ENCODE measurements at places on chromosomes 3 and 15. TPM values are rescaled to one million over a fixed set of nuclear protein-coding genes. Genes with fewer than 3 reads are reported as not detected.

GRCh38 chr3:152508705-152509104 is 240.0 kb downstream of the MBNL1 start:
- no peak for DNase-seq

The WNT7A gene
- not detected for total RNA-seq

The POPDC2 gene
- total RNA-seq: 586 TPM

The CLEC3B gene
- total RNA-seq: 68.0 TPM

The SHC4 gene
- 2.4 TPM for total RNA-seq

GRCh38 chr3:8488877-8489276 is 12.7 kb upstream of the LMCD1 start:
- no peak for DNase-seq

DNA sequence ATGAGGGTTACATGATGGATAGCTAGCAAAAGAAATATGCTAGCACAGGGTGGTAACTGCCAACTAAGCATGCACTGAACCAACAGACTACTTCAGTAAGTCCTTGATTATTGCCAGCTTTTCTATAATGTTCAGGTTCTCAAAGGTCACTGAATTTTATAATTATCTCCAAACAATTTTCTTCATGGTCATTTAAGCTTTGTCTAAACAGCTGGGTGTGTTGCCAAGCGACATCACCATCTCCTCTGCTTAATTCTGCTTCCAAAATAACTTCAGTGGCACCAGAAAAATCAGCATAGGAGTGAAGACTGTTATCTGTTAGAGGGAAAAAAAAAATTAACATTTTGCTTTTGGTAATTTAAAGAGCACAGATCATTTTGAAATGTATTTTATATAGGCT is 54.6 kb upstream of the TOP2B start:
- DNase-seq: no peak

- no peak for DNase-seq
Observed at GRCh38 chr3:31096661-31097395, 202.4 kb upstream of the GADL1 start.

DNA sequence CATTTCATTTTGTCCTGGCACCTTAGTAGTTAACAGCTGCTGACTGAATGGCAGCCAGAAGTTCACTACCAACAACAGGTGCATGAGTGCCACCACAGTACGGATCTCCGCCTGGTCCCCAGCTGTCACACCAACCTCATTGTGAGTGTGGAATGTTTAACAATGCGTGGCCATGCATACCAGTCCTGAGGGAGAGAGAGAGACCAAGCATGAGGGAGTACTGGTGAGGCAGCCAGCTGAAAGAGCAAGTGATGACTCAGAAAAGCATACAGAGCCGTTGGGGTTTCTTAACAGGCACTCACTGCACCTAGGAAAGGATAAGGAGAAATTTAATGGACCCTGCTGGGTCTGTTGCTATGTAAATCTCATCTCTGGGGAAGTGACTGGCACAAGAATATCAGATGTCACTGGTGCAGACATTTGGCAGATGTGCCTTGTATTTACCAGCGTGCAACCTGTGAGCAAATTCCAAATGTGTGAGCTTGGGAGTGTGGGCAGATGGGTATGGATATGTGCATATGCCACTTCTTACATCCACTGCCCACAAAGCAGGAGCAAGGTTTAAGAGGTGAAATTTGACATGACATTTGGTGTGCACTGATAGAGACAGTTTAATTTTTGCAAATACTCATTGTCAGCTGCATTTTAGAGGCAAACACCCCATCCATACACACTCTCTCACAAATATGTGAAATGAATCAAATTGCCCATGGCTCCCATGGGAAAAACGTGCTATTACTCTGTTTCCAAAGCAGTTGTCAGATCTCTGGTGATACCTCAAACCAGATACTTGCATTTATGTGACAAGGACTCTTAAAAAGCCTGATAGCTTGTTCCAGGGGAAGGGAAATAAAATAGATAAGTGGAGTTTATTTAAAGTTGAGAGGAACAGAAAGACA is 245.2 kb upstream of the ARPP21 start:
- no peak for DNase-seq

GRCh38 chr15:100723315-100723801 is 121.0 kb downstream of the ASB7 start:
- DNase-seq: no peak

- DNase-seq: no peak
Observed at GRCh38 chr15:99132122-99132521, 27.2 kb downstream of the SYNM start.

The CCRL2 gene
- total RNA-seq: 1.4 TPM

DNA sequence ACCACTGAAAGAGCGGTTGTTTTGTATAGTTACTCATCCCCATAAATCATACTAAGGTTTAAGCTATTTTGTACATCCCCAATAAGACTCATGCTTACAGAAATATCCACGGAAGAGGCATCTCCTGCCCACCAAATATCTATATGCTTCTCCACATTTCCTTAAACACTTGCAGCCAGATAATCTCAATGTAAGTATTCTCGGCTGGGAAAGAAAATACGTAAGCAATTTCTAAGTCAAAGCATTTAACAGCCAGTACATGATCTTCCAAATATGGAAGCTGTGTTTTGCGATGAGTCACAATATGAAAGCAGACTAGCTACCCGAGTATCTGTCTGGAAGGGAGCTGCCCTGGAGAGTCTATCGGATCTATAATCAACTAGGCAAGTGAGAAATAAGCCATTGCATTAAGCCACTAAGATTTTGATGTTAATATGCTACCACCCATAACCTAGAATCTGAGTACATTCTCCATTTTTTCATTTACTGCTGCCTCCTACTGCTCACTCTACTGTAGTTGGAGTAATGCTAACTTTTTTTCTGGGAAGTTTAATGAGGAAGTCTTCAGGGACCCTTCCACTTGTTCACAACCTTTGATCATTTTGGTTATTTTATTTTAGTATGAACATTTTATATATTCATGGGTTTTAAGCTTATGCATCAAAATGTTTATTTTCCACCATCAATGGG is 26.9 kb upstream of the ZMAT3 start:
- no peak for DNase-seq

DNA sequence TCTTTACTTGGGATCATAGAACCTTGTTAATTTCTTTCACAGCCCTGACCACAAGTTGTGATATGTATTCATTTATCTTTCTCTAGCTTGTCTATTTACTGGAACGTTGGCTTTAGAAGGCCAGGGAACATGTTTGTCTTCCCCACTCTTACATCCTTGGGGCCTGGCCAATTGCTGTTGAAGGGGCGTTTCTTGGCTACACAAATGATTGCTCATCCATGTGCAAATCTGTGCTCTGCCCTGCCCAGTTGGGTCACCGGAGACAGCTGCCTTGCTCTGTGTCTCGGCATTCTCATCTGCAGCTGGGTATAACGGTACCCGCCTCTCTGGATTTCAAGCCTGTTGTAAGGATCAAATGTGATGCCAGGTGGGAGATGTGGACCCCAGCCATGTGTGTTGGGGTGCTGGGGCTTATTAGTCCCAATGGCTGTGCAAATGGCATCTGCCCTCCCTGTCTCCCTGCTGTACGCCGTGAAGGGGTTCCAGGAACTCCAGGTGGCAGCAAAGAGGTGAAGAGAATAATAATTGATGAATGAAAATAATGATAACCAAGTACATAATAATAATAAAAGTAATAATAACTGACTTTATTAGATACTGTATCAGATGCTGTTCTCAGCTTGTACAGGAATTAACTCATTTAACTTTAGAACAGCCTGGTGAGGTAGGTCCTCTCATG is 24.0 kb upstream of the TLE3 start:
- DNase-seq: peak; percentile 66

- no peak for DNase-seq
Observed at GRCh38 chr3:44880284-44880683, 5.9 kb downstream of the TGM4 start.

GRCh38 chr15:62624547-62625378 is 417.8 kb upstream of the TPM1 start:
- DNase-seq: no peak

DNA sequence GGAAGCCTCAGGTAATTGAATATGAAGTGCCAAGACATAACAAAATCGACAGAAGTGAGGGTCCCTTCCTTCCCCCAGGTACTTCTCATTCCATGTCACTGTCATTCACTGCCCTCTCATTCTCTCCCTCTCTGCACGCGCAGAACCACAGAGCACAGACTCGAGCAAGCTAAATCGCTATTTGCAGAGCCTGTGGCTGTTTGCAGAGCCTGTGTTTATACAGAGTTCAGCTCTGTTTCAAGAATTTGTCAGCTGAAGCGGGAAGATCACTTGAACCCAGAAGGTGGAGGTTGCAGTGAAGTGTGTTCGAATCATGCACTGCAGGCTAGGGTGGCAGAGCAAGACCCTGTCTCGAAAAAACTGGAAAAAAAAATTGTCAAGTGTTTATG is 2.5 kb downstream of the VILL start:
- DNase-seq: no peak

DNA sequence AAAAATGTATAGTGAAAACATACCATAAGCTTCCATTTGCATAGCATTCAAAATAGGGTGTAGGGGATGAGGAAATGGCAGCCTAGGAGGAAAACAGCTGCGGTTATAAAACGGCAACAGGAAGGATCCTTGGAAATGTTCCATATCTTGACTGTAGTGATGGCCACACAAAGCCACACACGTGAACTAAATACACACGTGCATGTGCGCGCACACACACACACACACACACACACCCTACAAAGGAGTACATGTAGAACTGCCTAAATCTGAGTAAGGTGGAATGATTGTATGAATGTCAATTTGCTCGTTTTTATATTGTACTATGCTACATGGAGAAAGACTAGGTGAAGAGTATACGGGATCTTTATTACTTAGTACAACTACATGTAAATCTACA is 3.9 kb upstream of the IREB2 start:
- DNase-seq: no peak

DNA sequence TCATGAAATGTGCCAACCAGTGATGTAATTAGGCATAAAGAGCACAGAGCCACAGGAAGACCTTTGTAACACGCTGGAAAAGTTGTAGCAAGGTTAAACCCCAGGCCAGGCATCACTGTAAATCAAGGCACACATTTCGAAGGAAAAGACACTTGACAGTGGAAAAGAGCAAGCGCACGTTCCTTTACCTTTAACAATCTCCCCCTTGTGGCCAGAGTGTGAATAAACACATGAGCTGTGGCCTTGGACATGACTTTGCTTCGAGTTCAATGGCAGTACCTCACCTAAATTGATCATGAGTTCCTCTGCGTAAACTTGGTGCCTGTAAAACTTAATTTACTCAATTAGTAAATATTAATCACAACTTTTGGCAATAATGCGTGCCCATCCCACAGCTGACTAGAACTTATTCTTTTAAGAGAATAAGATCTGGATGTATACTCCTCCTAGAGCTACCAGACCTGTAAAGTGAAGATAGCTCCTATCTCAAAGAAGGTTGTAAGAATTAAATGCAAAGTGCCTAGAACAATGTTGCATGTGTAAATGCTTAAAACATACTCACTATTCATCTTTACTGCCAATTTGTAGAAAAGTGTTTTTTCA is 757.0 kb upstream of the NECTIN3 start:
- DNase-seq: no peak

The ANKRD34C gene
- not detected for total RNA-seq

The TGM5 gene
- not detected for total RNA-seq

- DNase-seq: no peak
Observed at GRCh38 chr3:169929830-169930519, 18.6 kb downstream of the SAMD7 start.

DNA sequence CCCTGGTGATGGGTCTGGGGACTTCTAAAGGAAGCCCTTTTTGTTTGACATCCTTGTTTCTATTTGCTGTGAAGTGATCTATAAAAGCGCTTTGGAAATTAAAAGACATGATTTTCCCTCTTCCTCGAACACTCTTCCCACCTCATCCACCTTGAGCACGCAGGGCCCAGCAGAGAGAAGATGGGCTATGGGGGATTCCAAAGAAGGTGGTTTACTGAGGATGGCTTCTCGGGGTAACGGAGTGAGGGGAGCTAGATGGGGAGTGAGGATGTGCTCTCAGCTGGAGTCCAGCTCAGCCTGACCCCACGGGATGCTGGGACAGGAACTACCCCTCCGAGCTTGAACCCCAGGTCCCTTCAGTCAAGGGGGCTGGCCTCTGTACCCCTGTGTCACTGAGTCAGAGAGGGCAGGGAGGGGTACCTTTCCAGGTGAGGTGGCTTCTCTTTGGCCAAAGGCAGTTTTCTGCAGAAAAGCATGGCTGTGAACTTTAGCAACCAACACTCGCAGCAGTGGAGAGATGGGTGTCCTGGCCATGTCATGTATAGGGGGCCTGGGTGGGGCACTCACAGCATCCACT is 180.7 kb upstream of the SMAD3 start:
- DNase-seq: no peak

- DNase-seq: no peak
Observed at GRCh38 chr3:193744822-193745684, 152.0 kb downstream of the OPA1 start.

The STAB1 gene
- total RNA-seq: 69.7 TPM

The STAC gene
- 0.69 TPM for total RNA-seq
